ENCODE measurements at places on chromosomes 2 and 18.

GRCh38 chr2:17057109-17058017 lies 391.7 kb upstream of the CYRIA start:
- no peak for DNase-seq

DNA sequence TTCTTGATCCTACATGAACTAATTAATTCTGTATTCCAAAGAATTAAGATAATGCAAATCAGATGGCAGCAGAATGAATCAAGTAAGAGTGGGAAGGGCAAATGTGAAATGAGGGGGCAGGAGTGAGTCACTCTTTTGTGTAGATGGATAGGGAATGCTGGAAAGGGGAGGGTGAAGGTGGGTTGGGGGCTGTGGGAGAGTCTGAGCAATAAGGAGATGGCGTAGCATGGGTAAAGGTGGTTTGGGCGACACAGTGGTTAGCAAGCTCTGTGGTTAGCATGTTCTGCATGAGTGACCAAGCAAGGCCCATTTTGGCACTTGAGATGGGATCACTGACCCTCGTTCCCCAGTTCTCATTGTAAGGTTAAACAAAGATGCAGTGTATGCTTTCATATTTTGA lies 20.4 kb downstream of the GPD2 start:
- DNase-seq = no peak

DNA sequence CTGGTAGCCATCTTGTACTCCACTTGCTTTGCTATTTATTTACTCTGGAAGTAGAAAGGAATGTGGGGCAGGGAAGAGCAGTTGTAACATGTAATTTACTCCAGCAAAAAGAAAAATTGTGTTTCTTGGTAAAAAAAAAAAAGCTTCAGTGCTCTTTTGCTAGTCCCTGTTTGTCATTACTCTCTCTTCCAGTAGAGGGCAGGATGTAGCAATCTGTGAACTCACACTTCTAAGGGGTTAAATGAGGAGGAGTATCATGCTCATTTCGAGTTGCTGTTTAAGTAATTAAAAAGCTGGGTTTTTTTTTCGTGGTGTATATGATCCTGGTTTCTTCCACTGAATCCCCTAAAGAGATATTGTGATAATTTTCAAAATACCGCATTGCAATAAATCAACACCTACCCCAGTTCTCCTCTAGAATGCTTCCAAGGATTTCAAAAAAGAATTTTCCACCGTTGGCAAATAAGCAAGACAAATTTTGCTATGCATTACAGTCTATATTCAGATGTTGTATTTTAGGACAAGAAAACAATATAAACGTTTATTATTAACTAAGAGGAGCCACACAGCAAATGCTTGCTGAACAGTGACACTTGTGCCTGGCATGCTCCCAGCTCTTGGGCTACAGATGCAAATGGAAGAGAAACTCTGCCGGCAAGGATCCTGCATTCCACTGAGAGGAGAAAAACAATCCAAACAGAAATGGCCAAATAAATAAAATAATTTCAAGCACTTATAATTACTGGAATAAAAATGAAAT lies 261.6 kb downstream of the ASXL3 start:
- no peak for DNase-seq

GRCh38 chr2:209451209-209451834 lies 27.5 kb downstream of the MAP2 start:
- no peak for DNase-seq

DNA sequence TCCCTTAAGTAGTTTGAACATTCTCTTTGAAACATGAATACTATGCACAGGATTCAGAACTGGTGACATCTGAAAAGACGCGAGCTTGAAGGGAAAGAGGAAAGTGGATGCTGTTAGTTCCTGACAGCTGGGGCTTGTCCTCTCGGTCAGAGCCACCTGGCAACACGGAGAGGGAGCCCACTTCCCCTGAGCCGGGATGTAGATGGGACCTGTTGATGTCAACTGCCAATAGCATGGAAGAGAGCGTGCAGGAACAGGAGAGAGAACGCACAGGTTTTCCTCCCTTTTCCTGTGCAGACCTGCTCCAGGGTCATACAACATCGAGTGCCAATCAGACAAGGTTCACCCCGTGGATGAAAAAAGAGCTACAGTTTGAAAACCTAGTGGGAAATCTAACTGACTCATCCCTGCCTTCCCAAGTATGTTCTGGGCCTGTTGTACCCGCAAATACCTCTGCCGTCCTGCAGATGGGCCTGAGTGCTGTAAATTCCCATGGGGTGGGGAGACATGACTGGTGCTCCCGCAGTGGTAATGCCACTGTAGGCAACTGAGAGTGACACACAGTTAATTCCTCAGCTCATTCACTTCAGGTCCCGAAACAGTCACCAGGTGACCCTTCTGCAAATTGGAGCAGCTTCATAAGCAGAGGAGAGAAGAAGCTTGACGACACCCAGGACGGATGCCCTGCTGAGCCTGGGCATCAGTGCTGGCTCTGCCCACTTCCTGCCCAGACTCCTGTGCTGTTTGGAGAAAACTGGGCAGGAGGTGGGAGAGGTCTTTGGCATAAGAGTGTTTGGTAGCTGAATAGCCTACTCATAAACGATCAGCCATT lies 13.9 kb upstream of the MBP start:
- DNase-seq = no peak

GRCh38 chr2:240069829-240070228 lies 16.5 kb upstream of the OR6B3 start:
- no peak for DNase-seq

DNA sequence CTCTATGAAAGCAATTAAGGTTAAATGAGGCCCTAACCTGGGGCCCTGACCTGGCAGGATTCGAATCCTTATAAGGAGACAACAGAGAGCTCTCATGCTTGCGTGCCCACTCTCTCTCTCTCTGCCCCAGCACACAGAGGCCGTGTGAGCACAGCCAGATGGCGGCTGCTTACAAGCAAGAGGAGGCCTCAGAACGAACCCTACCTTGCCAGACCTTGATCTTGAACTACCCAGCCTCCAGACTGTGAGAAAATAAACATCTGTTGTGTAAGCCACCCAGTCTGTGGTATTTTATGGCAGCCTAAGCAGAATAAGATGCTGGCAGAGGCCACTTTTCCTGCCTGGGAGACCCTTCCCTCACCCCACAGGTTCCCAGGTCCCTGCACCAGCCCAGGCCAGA lies 5.2 kb upstream of the UBE2F start:
- DNase-seq = no peak

DNA sequence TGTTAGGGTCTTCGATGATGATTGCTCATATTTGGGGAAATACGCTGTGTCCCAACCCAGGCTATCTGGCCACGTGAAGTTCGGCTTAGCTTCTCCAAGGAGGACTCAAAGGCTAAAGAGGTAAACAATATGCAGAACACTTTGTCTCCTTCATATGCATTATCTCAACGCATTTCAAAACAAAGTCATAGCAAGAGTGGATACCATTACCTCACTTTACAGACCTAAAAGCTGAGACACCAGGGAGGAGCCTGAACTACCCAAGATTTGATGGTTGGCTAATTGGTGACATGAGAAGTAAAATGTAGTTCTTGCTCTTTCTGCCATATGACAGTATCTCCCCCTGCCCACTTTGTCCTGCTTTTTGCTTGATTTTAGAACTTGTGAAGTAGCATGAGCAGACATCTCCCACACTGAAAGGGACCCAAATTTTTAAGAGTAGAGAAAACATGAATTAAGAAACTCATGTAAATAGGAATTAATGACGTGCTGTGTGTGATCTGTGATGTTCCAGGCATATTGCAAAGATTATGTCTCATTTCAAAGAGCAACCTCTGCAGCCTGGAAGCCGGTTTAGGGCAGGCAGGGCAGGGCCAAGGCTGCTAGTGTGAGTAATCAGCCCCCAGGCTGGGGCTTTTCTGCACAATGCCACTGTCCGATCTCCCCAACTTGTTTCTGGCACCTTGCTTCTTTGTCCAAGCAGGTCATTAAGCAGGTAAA lies 144.5 kb downstream of the BCL11A start:
- no peak for DNase-seq

DNA sequence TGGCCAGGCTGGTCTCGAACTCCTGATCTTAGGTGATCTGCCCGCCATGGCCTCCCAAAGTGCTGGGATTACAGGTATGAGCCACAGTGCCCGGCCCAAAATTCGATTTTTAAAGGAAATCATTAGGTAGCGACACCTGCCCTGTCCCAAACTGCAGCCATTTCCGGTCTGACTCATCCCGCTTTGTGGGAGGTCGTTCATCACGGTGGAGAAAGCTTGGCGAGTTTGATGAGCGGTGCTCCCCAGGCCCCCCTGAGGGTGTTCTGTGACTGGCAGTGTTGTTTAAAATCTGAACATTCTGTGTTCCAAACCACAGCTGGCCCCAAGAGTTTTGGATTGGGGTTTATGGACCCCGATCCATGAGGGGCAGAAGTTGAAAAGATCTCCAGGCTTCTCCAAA lies 53.0 kb upstream of the GLI2 start:
- DNase-seq = no peak

DNA sequence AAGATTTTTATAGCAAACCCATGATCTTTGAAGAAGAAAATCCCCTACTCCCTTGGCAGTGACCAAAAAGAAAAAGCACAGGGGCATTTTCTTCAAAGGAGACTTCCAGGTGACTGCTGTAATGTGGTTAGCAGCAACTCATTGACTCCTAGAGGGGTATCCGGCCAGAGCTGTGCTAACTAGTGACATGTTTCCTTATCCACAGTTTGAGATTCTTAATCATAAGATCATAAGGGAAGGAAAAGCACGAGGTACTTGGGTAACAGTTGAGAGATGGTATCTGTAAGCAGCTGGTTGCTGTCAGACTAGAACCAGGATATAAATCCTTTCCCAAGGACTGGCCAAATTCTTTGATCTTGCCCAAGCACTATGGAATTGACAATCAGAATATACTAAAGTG lies 124.7 kb downstream of the MREG start:
- DNase-seq = no peak

GRCh38 chr2:7018282-7018701 lies 101.1 kb downstream of the RNF144A start:
- no peak for DNase-seq

GRCh38 chr18:73240899-73241298 lies 373.1 kb upstream of the NETO1 start:
- DNase-seq = no peak

DNA sequence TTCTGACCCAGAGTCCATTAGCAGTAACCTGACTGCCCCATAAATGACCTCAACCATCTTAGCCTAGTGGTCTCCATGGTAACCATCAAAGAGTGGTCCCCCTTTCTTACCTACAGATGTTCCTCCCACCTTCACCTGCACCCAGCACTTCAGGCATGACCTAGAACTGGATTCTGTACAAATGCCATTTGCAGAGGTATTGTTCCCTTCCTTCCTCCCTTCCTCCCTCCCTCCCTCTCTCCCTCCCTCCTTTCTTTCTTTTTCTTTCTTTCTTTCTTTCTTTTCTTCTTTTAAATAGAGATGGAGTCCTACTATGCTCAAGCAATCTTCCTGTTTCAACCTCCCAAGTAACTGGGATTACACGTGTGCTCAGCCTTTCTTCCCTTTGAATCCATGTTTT lies 114.6 kb upstream of the SLC1A4 start:
- no peak for DNase-seq

- DNase-seq = no peak
These were observed 21.0 kb downstream of the CCT7 start for GRCh38 chr2:73255007-73255644.
